Type B pancreatic cell (in vitro differentiated cells): ENCODE measurements at places on chromosomes 2 and 18.

DNA sequence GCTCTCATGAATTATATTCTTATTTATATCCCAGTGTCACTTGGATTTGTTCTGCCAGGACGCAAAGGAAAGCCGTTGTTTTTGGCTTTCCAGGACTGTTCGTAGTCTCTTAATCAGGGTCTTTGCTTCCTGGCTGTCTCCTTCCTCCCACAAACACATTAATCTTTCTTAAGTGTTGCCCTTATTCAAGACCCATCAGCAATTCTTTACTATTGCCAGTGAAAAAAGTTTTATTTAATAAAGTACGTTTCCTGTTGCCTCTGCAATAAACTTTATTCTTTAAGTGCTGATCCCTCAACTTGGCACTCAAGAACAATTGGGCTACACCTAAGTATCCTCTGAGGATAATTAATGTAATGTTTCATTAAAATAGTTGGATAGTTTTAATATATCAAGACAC, 68.3 kb upstream of the CYP20A1 start:
- peaks cover 7% of the 10 kb centered on the region for H3K36me3 ChIP-seq
- DNase-seq = no peak
- no peak overlapping the region for H3K27ac ChIP-seq
- no peaks in the 10 kb centered on the region for H3K4me1 ChIP-seq

GRCh38 chr18:76484749-76485387, 10.2 kb downstream of the ZNF516 start:
- no peak for DNase-seq
- H3K36me3 ChIP-seq = peaks cover 18% of the 10 kb centered on the region
- no peak overlapping the region for H3K4me3 ChIP-seq
- peaks cover 66% of the 10 kb centered on the region for H3K4me1 ChIP-seq

DNA sequence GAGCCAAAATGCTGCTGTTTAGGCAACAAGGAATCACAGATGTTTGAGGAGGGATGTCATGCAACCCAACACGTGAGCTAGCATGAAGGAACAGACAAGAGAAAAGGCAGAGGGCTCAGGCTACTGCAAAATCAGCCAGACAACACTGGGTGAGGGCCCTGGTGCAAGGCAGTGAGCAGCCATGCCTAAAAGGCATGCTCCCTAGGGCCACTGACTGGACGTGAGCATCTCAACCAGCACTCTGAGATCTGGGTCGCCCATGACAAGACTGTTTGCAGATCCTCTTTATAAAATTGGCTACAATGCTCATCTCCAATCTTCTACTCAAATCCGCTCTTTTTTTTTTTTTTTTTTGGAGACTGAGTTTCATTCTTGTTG, 49.1 kb downstream of the KIAA2012 start:
- H3K27me3 ChIP-seq = no peaks in the 10 kb centered on the region
- peaks cover 26% of the 10 kb centered on the region for H3K4me1 ChIP-seq
- H3K36me3 ChIP-seq = peaks cover 4% of the 10 kb centered on the region
- H3K4me3 ChIP-seq = no peak overlapping the region

DNA sequence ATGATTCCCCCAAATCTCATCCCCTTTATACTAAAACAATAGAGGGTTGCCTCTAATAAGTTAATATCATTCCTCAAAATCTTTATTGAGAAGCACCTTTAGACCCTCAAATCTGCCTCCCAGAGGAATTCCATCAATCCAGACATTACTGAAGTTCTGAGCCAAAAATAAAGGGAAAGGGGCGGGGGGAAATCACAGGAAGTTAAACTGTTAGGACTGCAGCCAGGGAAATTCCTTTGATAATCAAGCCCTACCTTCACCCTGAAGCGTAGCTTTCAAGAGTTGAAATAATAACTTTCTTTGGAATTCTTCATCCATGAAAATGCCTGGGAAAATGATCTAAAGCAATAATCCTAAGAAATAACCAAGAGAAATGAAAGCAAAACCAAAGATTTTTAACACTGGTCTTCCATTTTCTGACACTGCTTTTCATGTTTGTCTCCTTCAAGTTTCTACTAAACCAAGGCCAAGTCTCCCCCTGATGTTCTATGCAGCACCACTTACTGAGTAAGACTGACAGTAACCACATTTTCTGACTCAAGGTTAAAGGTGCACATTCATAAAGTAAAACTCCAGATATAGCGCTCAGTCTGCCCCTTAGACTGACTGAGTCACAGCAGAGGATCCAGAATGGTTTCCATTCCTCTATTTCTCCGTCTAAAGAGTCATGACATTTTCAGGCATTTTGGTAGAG, 78.2 kb downstream of the TCF4 start:
- peaks cover 31% of the 10 kb centered on the region for H3K4me1 ChIP-seq
- no peak for DNase-seq
- no peak overlapping the region for H3K27ac ChIP-seq
- H3K4me3 ChIP-seq = no peak overlapping the region

DNA sequence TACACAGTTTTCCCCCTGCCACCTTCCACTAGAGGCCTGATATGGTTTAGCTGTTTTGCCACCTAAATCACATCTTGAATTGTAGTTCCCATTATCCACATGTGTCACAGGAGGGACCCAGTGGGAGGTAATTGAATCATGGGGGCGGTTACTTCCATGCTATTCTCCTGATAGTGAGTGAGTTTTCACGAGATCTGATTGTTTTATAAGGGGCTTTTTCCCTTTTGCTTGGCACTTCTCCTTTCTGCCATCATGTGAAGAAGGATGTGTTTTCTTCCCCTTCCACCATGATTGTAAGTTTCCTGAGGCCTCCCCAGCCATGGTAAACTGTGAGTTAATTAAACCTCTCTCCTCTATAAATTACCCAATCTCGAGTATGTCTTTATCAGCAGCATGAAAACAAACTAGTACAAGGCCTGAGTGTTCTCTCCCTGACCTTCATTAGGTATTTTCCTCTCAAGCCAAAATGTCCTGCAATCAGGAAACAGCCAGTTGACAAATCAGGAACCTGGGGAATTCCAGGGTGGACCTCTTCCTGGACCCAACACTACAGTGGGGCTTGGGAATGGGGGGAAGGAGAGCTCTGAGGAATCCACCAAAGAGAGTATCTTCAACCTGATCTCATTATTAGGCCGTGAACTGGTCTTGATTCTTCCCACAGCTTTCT, 129.9 kb downstream of the TXNL1 start:
- H3K27me3 ChIP-seq = peaks cover 4% of the 10 kb centered on the region
- H3K4me1 ChIP-seq = peaks cover 16% of the 10 kb centered on the region

DNA sequence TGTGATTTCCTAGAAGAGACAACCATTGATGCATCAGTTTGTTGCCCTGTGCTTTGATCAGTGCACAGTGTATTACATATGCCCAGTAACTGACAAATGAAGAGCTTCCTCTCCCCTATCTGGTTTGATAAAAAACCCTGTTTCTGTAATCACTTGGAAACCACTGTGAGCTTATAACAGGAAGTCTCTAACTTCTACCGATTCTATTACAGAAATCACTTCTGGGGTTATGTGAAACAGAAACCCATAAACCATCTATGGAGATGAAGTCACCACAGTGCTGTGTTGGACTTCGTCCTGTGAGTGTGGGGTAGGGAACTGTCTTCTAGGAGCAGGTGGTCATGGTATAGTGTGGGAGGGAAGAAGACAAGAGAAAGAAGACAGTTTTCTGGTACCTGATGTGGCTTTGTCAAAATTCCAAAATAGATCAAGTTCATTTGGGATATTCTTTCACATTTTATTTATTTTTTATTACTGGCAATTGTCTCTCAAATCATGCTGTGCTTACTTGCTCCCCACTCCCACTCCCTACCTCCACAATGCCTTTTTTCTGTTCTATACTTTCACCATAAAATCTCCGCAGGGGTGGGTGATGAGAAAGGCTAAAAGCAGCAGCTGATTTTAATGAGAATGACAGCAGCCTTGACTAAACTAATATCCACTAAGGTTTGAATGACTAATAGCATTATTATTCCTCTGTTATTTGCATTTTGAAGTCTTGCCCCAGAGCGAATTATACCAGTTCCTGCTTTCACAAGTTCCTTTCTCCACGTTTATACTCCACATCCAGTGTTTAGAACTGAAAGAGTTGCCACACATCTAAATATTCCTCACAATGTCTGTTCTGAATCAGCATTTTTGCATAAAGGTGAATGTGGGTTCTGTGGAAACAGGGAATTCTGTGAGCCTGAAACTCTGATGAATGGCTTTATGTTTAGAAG, 41.7 kb upstream of the RND3 start:
- H3K36me3 ChIP-seq = no peaks in the 10 kb centered on the region
- H3K4me3 ChIP-seq = peak overlapping the region; percentile 55
- no peaks in the 10 kb centered on the region for H3K27me3 ChIP-seq

- no peak for DNase-seq
- peak within 1 kb of the TSS; percentile 85 for H3K27ac ChIP-seq
- peaks cover 61% of the 10 kb centered on the region for H3K27me3 ChIP-seq
Observed at GRCh38 chr2:100819370-100820272, at the start of gene NPAS2. Gene NPAS2 (plus strand): TSS chr2:100820139. CDS start chr2:100904755, 84,616 bp downstream.

DNA sequence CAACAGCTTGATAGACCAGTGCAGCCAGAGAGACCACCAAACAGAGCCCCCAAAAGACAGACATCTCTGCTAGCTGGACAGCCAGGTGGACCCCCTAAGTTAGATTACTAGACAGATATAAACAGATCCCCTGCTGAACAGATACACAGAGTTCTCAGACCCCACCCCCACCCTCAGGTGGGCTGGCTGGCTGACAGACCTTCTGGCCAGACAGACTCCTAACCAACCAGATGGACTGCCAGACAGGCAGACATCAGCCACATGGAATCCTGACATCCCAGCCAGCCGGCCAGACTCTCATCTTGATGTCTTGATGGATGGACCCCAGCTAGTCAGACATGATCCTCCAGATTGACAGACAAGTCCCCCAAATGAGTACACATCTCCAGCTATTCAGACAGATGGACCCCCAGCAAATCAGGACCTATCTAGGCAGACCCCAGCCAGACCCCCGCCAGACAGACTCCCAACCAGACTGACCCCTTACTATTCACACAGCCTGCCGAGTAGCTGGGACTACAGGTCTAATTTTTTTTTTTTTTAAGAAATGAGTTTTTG, 18.0 kb downstream of the PTPN18 start:
- H3K4me3 ChIP-seq = peak overlapping the region; percentile 84
- H3K4me1 ChIP-seq = peaks cover 15% of the 10 kb centered on the region
- peaks cover 10% of the 10 kb centered on the region for H3K36me3 ChIP-seq
- no peaks in the 10 kb centered on the region for H3K27me3 ChIP-seq
- DNase-seq = no peak

DNA sequence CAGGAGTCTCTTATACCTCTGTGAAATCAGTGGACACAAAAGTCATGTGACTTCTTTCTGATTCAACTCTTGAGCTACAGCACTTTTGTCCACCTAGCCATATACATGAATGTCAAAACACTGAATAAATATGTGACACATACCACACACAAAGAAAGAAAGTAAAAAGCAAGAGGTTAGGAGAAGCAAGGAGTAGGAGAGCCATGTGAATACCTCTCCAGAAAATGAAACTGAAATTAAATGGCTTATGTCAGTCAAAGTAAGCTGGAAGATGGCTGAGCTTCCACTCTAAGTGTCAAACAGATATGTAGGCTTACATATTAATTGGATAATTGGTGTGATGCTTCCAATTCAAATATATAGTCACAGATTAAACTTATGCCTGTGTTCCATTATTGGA, 1050.5 kb downstream of the BCL11A start:
- DNase-seq = no peak
- H3K4me3 ChIP-seq = no peak overlapping the region
- H3K27me3 ChIP-seq = no peaks in the 10 kb centered on the region
- no peak overlapping the region for H3K27ac ChIP-seq
- no peaks in the 10 kb centered on the region for H3K4me1 ChIP-seq

DNA sequence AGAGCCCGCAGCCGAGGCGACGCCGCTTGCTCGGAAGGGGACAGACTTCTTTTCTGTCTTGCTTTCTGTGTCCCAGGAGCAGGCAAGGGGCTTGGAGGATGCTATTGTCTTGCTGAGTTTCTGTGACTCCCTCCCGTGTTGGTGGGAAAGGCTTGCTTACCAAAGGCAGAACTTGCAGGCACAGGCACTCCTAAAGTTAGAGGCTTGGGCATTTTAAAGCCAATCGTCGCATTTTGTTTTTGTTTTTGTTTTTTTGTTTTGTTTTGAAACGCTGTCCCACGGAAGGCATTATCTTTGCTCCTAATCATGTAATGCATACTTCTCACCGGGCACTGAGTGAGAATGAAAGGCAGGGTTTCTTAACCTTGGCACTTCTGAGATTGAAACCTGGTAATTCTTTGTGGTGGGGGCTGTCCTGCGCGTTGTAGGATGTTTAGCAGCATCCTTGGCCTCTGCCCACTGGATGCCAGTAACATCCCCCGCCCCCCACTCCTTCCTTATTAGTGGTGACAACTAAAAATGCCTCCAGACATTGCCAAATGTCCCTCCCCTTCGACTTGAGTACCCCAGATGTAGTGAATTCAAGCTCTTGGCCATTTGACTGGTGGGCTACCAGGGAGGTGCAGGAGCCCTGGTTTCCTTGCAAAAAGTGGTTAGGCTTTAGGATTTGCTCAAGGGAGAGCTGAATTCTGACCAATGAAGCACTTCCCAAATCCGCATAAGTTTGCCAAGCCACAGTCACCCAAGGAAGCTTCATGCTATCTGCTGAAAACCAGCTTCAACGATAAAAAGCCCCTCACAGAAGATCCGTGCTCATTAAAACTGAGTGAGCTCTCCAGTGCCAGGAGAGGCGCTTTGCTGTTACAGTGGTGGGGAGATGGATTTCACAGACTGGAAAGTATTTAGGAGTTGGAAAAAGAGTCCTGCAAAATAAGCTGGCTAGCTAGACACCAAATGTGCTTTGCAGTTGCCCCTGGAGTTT, 1.2 kb downstream of the ANTXR1 start:
- H3K4me3 ChIP-seq = peak overlapping the region; percentile 88
- DNase-seq = no peak
- peaks cover 42% of the 10 kb centered on the region for H3K27me3 ChIP-seq
- peak overlapping the region; percentile 77 for H3K27ac ChIP-seq

DNA sequence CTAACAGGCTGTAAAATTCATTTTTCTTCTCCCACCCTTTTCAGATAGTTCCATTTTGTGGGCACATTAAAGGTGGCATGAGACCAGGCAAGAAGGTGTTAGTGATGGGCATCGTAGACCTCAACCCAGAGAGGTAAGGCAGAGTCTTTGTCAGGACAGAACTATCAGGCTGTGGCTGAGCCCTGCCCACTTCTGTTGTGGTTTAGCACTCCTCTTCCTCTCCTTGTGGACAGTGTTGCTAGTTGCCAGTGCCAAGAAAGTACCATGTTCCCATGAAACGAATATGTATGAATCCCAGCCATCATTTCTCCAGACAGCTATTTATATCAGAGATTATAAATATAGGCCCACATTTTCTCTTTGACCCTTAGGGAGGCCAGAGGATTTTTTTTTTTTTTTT, 1.6 kb downstream of the LGALSL start:
- H3K27me3 ChIP-seq = no peaks in the 10 kb centered on the region
- H3K4me1 ChIP-seq = peaks cover 17% of the 10 kb centered on the region
- H3K4me3 ChIP-seq = peak overlapping the region; percentile 94
- no peak for DNase-seq
